MG63 (cell line): ENCODE measurements at places on chromosomes 5 and 9. TPM values are rescaled to one million over a fixed set of nuclear protein-coding genes. Genes with fewer than 3 reads are reported as not detected.

GRCh38 chr9:16413509-16414016 is 456.9 kb downstream of the BNC2 start:
- no peak for DNase-seq

- DNase-seq: peak; percentile 34
Observed at GRCh38 chr9:98807070-98807813, at the start of gene GALNT12. GALNT12 (plus strand) TSS chr9:98807670; CDS start chr9:98807699, 29 bp downstream.

- DNase-seq: no peak
Observed at GRCh38 chr5:136164226-136164625, 28.7 kb downstream of the SMIM32 start.

Gene SLC45A2
- total RNA-seq: not detected in 2 replicates

Gene C5orf24
- total RNA-seq: 26.2 and 37.6 TPM in 2 replicates

Gene CBY3
- total RNA-seq: not detected in 2 replicates
